Globus pallidus (tissue), 1 donor: ENCODE measurements at places on chromosomes 7 and 10.

GRCh38 chr10:99843310-99843709 lies 60.9 kb downstream of the ABCC2 start:
- no peak for DNase-seq

GRCh38 chr10:43401627-43402026 lies 7.4 kb downstream of the HNRNPF start:
- no peak for DNase-seq

DNA sequence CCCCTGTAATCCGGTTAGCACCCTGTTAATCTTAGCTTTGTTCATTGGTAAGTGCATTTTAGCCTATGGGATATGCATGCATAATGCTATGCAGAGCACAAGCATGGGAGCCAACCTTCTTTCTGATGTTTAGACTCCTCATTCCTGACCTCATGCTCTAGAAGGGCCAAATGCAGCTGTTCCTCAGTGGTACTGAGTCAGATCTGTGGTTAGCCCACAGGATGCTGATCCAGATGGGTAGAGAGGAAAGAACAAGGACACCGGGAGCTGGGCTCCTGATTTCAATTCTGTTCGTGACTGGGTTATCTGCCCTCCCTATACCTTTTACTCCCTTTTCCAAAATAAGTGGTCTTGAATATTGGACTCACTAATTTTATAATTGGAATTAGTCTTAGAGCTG lies 31.7 kb upstream of the C10orf90 start:
- DNase-seq: no peak

GRCh38 chr10:12869427-12869826 lies 132.1 kb downstream of the CCDC3 start:
- no peak for DNase-seq

GRCh38 chr10:2744547-2745200 lies 322.7 kb upstream of the PFKP start:
- no peak for DNase-seq

GRCh38 chr10:75935650-75936400 lies 504.4 kb downstream of the LRMDA start:
- no peak for DNase-seq

DNA sequence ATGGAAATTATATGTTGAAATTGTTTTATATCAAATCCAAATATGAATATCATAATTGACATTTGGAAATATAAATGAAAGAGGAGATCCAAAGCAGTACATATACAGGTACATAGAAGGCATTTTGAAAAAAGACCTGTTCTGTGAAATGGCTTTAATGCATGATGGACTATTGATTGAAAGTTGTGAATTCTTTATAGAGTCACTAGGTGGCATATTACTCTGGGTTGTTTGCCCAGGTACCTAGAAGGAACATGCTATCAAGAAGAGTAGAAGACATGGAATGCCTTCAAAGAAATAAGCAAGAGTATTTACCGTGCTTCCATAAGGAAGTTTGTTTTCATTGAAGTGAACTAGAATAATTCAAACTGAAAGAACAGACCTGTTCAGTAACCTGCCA lies 160.0 kb upstream of the ANK3 start:
- no peak for DNase-seq

GRCh38 chr10:45451407-45451806 lies 77.4 kb downstream of the ALOX5 start:
- no peak for DNase-seq

GRCh38 chr7:44977304-44977958 lies 1.4 kb downstream of the MYO1G start:
- DNase-seq: no peak

DNA sequence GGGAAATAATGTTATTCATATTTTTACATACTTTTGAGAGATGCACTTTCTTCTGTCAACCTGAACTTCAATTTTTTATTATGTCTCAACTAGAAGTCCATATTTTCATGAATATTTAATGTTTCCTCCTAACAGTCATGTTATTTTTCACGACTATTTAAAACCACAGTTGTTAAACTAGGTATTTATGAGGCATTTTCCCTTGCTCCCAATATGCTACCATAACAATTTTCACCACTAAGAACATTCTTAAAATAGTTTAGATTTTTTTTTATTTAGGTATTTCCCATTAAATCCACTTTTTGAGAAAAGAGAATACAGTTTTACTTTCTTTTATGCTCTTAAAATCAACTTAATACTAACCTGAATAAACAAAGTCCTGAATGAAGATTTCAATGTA lies 89.4 kb downstream of the JAZF1 start:
- no peak for DNase-seq

DNA sequence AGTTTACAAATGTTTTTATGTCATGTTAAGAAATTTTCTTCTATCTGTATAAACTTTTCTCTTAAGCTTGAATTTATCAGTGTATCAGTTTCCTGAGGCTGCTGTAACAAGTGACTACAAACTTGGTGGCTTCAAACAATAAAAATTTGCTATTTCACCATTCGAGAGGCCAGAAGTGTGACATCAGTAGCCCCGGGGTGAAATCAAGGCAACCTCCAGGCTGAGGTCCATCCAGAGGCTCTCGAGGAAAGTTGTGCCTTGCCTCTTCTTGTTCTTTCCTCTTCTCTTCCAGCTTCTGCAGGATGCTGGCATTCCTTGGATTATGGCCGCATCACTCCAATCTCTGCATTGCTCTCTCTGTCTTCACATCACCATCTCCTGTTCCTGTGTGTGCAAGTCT lies 6.5 kb upstream of the BEND7 start:
- DNase-seq: no peak

- no peak for DNase-seq
Measured at GRCh38 chr7:150897502-150898474, 45.5 kb downstream of the AOC1 start.

DNA sequence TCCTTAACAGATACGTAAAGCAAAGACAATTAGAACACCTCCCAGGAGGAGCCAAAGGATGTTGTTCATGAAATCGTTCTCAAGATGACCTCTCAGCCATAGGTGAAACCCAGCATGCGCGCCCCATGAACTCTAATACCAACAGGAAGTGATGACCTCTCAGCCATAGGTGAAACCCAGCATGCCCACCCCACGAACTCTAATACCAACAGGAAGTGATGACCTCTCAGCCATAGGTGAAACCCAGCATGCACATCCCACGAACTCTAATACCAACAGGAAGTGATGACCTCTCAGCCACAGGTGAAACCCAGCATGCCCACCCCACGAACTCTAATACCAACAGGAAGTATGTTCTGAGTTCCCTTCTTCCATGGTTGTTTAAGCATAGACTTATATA lies 205.2 kb upstream of the ADARB2 start:
- no peak for DNase-seq

GRCh38 chr7:99835189-99835588 lies 7.4 kb downstream of the CYP3A43 start:
- no peak for DNase-seq

DNA sequence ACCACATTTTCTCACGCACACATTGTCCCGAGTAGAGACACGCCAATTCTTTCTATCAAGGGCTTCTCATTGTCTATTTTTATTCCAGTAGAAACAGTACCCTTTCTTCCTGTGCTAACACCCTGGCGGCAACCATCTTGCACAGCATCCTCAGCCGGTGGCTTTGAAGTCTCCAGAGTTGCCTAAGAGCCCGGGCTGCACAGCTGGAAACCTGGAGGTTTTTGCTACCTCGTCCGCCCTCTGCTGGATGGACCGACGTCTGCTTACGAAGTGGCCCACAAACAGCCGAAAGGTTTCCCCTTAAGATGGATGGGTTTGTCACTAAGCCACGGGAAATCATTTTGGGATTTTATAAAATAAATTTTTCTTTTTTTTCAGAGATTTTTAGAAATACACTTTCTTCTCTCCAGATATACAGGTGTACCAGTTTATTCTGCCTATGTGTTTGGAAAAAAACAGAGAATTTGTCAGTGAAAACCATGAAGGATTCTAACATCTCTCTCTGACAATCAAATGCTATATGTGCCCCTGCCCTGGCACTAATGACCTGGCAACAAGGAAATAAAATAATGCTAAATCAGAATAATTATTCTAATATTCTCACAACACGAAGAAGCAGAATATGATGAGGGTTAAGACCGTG lies 81.8 kb upstream of the FAM204A start:
- peak; percentile 38 for DNase-seq

DNA sequence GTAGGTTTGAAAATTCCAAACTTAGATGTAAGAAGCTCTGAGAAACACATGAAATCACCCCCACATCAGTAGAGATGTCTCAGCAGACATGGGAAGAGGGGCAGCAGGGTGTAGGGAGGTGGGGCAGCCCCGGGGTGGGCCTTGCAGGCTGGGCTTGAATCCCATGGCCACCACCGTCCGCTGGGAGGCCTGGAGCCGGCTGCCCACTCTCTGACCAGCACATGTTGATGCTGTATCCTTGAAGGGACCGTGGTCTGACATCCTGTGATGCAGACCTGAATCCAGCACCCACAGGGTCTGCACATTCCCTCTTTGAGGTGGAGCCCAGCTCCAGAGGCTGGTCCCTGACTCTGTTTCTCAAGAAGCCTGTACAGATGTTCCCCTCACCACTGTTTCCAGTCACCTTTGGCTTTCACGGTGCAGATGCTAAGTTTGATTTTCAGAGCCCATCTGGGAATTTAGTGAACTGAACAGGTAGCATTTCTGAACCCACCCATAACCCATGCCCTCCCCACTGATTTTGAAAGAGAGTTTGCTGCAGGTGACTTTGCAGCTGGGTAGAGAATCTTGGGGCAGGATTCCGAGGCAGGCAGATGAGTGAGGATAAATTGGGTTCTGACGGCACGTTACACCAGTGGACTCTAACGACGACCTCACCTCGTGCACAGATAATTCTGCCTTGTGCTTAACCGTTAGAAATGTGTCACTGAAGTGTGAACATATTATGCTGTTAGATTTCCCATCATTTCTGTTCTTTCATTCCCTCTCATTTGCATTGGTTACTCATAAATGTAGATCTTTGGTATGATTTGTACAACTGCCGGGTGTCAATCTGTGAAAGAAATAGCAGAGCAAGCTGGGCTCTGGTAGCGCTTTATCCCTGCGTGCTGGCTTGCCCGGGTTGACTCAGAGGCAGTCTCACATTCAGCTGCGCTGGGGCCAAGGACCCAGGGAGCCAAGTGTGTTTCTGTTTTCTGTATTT lies 45.7 kb downstream of the IKZF1 start:
- DNase-seq: no peak

DNA sequence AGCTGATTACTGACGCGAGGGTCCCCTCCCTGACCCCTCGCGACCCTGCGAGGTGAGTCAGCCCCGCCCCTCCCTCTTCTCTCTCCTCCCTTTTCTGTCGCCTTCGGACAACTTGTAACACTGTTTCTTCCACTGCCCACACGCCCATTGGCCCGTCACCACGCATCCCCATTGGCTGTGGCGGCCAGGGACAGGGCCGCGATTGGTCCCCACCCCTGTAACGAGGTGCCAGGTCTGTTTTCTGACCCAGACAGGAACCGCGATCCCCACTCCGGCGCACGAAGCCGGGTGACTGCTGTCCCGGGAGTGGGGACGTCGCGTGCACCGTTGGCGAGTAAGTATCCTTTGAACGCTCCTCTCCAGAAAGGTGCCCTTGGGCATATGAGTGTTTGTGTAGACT lies at the start of gene STRA8:
Gene STRA8 (plus strand): TSS at position 269 of the 400 bp plus-strand sequence. CDS start 6,687 bp downstream, outside the sequence.
- DNase-seq: no peak

DNA sequence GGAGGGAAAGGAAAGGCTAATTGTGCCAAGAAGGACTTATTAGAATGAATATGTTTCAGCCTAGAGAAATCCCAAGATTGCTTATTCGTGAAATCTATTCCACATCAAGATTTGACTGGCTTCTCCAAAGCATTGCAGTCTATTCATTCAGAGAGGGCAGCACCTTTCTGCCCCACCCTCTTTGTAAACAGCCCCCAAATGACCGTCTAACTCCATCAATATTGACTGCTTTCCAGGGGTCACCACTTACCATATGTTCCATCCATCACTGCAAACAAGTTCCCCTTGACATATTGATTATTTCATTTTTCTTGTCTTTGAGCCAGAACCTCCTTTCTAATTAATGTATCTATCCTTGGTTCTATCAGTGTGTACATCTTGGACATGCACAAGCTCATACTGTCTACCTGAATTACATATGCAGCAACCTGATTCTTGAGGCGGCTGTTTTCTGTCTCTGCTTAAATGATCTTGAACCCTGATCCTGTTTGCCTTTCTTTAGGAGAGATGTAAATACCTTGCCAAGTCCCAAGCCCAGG lies 44.2 kb upstream of the PTER start:
- no peak for DNase-seq

DNA sequence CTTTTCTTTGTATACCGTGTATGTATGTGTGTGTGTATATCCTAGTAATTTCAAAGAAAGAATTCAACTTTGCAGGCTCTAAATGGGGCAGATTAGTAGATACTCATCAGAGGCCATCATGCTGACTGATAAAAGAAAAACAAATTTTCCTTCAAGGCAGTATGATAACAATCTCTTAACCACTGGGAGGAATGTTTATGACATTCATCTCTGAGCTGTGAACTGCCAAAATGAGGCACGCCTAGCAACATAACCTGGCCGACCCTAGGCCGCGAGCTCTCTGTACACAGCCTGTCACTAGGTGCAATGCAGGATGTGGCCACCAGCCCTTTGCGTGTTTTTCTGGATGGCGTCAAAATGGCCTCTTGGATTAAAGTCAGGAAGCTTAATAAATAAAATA lies 343.7 kb upstream of the GALNT17 start:
- DNase-seq: no peak

- DNase-seq: peak; percentile 53
Measured at GRCh38 chr7:157386979-157387800, 50.4 kb downstream of the DNAJB6 start.

DNA sequence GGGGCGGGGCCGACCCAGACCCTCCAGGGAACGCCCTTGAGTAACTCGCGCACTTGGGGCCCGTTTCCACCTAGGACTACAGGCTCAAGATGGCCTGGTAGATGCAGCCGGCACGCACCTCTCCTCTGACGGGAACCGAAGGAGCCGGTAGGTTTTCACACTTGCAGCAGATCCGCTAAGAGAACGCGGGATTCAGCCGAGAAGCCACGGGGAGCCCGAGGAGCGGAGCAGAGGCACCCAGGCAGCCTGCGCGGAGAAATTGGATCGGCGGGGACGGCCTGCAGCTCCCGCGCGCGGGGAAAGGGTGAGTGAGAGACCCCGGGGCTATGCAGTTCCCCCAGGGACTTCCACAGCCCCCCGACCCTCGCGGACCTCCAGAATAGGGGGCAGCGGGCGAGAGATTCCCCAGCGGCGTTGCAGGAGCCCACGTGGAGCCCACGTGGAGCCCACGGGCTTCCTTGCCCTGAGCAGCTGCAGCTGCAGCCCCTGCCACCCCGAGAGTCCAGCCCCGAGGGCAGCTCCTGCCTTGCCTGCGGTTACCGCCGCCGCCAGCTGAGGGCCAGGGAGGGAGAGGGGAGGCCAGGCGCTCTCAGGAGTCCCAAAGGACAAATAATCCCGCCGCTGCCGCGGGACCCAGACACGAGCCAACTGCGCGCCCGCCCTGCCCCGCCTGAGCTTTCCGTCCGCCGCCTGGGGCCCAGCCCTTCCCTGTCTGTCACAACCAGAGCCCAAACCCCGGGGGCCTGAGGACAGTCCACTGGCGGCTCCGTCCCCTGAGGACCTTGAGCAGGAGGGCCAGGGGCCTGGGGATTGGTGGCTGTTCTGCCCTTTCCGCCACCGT lies 13.1 kb downstream of the IFT22 start:
- no peak for DNase-seq

DNA sequence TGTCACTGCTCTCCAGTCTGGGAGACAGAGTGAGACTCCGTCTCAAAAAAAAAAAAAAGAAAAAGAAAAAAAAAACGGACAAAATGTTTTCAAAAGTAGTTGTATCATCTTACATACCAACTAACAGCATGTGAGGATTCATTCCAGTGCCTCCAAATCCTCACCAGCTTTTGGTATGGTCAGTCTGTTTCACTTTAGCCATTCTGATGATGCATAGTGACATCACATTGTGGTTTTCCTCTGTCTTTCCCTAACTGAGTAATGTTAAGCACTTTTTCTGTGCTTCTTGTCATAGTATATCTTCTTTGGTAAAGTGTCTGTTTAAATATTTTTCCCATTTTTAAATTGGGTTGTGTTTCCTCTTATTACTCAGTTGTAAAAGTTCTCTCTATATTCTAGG lies 251.4 kb upstream of the CTBP2 start:
- DNase-seq: no peak
